ENCODE measurements at places on chromosomes 11 and 22.

GRCh38 chr11:8691601-8692000 is 9.0 kb downstream of the RPL27A start:
- no peak for DNase-seq

DNA sequence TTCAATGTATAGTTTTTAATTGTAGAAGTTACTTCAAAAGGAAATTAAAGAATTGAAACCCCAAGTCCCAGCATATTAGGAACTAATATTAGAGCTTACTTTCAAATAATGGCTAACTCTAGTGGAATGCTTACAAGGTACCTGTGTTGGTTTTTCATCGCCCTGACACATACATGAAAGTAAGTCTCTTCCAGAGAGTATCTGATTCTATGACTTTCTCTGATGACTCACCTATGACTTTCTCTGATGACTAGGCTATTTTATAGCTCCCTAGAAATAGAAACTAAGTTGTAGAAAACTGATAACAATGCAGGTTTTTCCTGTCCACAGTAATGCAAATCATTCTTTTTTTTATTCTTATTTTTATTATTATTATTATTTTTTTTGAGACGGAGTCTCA is 33.6 kb upstream of the MMP7 start:
- peak; percentile 82 for DNase-seq

- DNase-seq: no peak
Observed at GRCh38 chr22:46041642-46042041, 64.7 kb upstream of the WNT7B start.

GRCh38 chr11:68684385-68685356 is at the start of gene GAL:
TSS of gene GAL (plus strand) at chr11:68684544. CDS start at chr11:68684924, 380 bp downstream.
- no peak for DNase-seq

DNA sequence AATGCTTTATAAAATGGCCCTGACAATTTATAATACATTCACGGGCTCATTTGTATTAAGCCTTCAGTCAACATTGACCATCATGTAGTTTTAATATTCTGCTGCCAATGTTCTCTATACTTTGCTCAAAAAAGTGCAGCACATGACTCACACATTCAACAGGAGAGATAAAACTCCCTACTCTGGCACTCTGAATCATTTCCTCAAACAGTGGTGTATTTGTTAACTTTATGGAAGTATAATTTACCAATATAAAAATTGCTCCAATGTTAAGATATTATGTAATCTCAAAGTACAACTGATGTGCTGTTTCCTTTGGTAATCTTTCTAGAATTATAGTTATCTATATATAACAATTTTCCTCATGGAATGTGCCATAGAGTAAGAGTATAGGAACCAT is 39.9 kb downstream of the MAML2 start:
- DNase-seq: no peak

DNA sequence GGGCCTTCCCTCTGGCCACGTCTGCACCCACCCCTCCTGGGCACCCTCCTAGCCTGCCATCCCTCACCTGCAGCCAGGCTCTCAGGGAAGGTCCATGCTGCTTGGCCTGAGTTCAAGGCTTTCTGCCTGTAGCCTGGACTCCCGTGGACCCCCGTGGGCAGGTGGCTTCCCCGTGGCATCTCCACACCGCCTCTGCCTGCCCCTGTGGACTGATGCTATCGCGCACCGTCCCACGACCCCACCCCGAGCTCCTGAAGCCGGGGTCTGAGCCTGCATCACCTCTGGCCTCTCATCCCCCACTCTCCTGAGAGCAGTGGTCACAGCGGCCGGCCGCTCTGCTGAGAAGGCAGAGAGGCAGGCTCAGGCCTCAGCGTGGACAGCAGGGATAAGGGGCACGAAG is 4.5 kb downstream of the IFITM5 start:
- no peak for DNase-seq

All from Panc1 (cell line).